ENCODE measurements at places on chromosomes 1 and 21. TPM values are rescaled to one million over a fixed set of nuclear protein-coding genes. Genes with fewer than 3 reads are reported as not detected.

- no peak for DNase-seq
These were observed 28.3 kb downstream of the GADD45A start for GRCh38 chr1:67713057-67713846.

GRCh38 chr1:34688006-34688741 lies 66.7 kb upstream of the GJB5 start:
- DNase-seq: no peak

- DNase-seq: no peak
These were observed 27.0 kb downstream of the KHDRBS1 start for GRCh38 chr1:32040711-32041110.

GRCh38 chr1:59747420-59748024 lies 67.2 kb upstream of the HOOK1 start:
- no peak for DNase-seq

DNA sequence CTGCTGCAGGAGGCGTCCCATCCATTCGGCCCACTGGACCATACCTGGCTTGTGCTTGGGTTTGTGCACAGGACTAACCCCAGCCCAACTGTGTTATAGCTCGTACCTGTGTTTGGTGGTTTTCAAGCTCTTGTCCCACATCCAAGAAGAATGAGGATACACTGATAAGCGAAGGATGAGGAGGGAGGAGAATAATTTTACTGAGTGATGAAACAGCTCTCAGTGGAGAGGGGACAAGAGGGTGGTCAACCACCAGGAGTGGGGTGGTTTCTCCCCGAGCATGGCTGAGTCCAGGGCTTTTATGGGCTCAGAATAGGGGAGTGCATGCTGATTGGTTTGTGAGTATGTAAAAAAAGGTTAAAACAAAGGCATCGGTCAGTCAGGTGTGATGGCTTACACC lies 12.1 kb upstream of the USP48 start:
- no peak for DNase-seq

ETV3L gene
- total RNA-seq: not detected

- no peak for DNase-seq
These were observed 22.1 kb upstream of the CREG1 start for GRCh38 chr1:167575649-167576048.

FCER1A gene
- total RNA-seq: not detected

- DNase-seq: no peak
These were observed 284.6 kb upstream of the KAZN start for GRCh38 chr1:14313731-14314431.

DIRAS3 gene
- total RNA-seq: not detected

DNA sequence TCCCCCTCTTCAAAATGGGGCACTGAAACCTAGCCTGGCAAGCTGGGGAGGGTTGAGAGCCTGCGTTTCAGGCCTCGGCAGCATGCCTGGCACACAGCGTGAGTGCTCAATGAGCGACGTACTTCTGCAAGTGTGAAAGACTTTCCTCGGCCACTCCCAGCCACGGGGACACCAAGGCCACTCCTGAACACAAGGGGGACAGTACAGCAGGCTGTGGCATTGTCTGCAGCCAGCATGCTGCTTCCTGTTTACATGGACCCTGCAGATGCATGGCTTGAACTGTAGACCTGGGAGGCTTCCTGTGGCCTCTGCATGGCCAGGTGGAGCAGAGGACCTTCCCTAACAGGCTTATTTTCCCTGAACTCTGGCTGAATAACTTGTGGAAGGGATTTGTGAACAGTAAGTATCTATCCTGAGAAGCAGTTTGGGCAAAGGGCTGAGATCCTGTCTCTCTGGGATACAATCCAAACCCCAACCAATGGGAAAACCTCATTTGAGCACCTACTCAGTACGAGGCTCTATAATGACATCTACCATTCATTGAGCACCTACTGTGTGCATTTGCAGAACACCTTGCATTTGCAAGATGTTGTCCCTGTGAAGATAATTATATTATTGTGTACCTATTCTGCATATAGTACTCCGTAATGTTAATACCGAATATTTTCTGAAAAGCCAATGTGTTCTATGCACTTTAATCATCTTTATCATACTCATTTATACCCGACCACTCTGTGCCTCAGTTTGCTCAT lies 9.9 kb upstream of the HSPG2 start:
- DNase-seq: no peak

DNA sequence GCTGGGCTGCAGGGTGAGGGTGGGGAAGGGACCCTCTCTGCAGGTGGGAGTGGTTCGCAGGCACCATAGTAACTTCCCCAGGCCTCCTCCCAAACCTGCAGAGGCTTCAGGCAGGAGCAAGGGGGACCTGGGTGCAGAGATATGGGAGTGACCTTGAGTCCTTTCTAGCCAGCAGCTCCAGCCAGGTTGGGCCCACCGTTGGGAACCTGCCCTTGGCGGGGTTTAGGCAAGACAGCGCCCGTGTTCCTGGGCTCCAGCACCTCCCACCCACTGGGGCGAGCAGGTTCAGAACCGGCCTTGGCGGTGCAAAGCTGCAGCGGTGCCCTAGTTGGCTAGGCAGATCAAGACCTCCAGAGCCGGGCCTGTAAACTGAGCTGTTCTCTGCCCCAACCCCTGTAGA lies 2.2 kb upstream of the PRDM16 start:
- DNase-seq: no peak

DNA sequence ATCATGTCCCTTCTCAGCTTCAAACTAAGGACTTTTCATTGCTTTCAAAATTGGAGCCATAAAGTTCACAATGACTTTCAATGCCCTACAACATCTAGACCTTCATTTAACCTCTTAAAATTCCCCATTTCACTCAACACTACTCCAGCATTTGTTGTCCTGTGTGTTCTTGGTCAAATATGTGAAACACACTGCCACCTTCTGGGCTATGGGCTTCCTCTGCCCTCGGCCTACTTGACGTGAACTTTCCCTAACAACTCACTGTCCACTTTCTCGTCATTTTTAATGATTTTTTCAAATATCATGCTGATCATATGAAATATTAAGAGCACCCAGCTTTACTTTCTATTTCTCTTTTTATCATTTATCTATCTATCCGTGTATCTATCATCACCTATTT lies 2018.4 kb downstream of the NCAM2 start:
- DNase-seq: no peak

RHD gene
- total RNA-seq: not detected

DNA sequence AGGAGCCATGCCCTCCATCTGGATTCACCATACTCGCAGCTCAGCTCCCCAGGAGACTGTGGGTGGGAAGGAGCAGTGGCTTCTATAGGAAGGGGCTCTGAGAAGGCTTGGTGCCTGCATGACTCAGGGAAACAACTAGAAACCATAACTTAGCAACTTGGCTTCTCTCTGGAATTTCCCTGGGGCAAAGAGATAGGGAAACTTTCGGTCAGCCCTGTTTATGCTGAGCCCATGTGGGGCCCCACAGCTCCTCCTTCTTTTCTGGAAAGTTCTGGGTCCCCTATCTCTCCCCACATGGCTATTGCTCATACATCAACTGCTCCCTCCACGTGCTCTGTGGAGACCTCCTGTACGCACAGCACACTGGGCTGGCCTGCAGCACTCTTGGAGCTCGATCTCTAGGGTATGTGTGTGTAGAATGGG lies 39.3 kb downstream of the PLEKHA6 start:
- no peak for DNase-seq

CPLANE2 gene
- total RNA-seq: 3.8 TPM

DNA sequence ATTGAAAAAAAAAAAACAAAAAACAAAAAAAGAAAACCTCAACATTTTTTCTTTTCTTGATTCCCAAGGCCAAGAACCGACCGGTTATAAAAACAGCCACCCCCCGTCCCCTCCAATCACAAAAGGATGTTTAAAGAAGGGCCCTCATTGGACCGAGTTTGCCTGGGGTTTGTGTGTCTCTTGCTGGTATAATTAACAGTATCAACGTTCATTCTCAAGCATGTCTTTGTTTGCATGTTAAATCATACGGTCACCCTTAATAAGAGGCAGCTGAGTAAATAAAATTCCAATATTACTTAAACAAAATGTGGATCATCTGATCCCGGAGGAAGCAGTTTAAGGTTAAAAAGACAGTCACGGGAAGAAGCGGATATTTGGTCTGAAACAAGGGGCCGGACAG lies 201.1 kb downstream of the PRDM2 start:
- no peak for DNase-seq

NES gene
- not detected for total RNA-seq

GRCh38 chr1:154212083-154212482 lies 6.0 kb upstream of the CFAP141 start:
- no peak for DNase-seq

TIE1 gene
- 0.64 TPM for total RNA-seq

DNA sequence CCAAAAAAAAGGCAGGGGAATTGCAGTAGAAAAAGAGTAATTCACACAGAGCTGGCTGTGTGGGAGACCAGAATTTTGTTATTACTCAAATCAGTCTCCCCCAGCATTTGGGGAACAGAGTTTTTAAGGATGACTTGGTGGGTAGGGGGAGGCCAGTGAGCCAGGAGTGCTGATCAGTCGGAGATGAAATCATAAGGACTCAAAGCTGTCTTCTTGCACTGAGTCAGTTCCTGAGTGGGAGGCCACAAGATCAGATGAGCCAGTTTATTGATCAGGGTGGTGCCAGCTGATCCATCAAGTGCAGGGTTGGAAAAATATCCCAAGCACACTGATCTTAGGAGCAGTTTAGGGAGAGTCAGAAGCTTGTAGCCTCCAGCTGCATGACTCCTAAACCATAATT lies 23.7 kb upstream of the EDARADD start:
- no peak for DNase-seq

- no peak for DNase-seq
These were observed 18.2 kb upstream of the RC3H1 start for GRCh38 chr1:174040387-174040786.

INSRR gene
- total RNA-seq: 0.78 TPM

DNA sequence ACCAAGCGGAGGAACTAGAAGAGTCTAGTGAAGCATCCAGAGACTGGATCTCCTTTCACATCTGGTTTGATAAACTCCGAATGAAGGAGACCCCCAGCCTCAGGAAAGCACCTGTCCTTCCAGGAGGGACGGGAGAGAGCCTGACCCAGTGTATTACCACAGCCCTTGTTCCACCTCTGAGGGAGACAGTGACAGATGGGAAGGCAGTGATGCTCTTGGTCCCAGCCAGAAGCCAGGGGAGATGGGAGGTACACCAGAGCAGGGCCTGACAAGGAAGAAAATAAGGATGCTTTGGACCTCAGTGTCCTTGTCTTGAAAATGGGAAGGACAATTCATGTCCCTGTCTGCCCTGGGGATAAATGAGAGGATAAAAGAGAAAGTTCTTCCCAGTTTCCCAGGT lies 3.5 kb downstream of the KLHDC7A start:
- no peak for DNase-seq

DNA sequence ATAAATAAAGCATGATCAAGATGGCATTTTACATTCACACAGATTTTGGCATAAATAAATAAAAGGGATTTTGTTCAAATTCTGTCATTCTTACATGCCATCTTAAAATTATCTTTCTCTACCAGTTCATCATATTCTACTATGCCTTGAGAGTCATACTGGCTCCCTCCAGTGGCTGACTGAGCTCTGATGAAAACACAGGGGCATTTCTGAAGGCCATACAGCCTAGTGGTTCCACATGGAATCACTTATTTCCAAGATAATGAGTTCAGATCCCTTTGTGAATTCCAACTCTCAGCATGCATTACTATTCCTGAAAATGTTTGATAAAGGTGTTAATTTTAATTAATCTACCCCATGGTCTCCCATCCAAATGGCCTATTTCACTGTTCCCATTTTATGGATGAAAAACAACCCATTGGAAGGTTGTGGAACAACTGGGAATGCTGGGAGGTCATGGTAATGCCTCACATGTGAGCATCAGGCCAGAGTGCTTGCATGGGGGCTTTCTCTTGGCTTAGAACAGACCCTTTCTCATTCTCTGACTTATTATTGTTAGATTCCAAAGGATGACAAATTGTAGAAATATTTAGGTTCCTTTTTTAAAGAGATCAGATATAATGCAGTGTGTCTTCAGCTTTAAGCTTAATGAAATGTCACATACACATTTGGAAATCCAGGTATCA lies 622.4 kb upstream of the PKN2 start:
- no peak for DNase-seq

PDE4B gene
- 24.3 TPM for total RNA-seq

DNA sequence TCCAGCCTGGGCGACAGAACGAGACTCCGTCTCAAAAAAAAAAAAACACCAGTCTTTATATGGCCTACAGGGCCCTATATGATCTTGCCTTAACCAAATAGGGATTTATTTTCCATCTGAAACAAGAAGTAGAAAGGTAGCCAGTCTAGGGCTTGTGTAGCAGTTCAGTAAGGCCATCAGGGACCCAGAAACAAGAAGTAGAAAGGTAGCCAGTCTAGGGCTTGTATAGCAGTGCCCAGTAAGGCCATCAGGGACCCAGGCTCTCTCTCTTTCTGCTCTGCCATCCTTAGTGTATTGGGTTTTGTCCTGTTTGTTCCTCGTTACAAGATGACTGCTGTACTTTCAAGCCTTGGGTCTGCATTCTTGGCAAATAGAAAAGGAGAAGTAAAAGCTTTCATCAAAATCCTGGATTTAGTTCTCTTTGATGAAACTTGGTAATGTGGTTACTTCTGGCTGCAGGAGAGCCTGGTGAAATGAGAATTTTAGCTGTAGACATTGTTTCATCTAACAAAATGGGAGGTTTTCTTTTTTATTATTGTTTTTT lies 46.1 kb downstream of the PKN2 start:
- no peak for DNase-seq

DNA sequence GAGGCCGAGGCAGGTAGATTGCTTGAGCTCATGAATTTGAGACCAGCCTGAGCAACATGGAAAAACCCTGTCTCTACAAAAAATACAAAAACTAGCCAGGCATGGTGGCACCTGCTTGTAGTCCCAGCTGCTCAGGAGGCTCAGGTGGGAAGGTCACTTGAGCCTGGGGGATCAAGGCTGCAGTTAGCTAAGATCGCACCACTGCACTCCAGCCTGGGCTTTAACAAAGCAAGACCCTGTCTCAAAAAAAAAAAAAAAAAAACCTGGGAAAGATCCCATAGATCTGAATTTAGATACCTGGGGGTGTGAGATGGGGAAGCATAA lies 32.9 kb downstream of the NIBAN1 start:
- DNase-seq: no peak

GRCh38 chr21:36422279-36423098 lies 37.3 kb downstream of the CHAF1B start:
- DNase-seq: no peak

DNA sequence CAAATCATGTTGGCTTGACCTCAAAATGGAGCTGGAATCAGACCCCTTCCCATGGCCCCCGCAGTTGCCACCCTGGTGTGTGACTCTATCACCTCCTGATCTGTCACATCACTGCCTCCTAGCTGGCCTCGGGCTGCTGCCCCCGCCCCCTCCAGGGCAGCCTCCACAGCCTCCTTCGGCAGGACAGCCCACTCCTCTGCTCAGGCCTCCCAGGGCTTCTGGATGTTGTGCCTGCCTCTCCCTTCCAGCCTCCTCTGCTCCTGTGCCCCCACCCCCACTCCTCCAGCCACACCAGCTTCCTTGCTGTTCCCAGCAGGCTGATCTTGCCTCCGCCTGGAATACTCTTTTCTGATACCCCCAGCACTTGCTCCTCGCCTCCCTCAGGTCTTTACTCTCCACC lies 134.4 kb upstream of the EDN2 start:
- DNase-seq: no peak

GRCh38 chr21:42031816-42032215 lies 21.7 kb upstream of the ZBTB21 start:
- no peak for DNase-seq

IRF6 gene
- 0.17 TPM for total RNA-seq

DNA sequence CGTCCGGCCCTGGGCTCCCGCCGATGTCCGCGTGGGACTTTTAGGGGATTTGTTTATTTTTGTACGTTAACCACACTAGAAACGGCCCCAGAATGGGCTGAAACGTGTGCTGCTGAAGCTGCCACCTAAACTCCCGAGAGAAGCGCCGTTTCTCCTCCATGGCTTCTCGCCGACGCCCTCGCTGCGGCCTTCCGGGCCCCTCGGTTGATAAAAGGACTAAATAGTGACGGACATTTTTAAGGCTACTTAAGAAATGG lies 678 bp upstream of the PTTG1IP start:
- no peak for DNase-seq
